ENCODE measurements at places on chromosomes 1 and 21. TPM values are rescaled to one million over a fixed set of nuclear protein-coding genes. Genes with fewer than 3 reads are reported as not detected.

DNA sequence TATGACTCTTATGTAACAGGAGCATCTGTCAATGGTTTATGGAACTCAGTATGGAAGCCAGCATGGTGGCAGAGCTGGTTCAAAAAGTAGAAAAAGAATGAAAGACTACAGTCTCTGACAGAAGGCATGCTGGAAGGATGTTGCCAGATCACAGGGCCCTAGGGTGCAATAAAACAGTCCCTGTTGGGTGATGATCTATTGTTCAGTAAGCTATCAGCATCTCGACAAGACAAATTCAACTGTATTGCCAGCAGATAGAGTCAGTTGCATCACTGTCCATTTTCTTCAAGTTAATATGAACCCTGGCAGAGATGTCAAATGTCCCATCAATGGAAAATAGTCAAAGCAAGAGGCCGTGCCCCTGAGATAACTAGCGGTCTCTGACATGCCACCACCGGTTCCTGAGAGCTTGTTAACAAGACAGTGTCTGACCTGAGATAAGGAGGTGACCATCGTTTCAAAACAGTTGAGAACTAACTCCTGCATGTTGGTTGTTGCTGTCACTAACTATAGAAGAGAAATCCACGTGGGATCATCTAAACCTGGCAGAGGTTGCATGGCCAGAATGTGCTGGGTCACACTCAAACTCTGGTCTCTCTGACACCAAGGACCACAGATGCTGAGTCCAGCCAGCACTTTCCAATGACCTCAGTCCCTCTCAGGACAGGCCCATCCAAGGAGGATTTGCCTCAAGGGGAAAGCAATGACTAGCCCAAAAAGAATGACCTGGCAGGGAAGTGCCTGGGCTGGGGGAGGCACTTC lies 125.9 kb downstream of the RIPK4 start:
- DNase-seq: no peak

- DNase-seq: no peak
Measured at GRCh38 chr1:232226197-232226712, 403.7 kb downstream of the SIPA1L2 start.

DNA sequence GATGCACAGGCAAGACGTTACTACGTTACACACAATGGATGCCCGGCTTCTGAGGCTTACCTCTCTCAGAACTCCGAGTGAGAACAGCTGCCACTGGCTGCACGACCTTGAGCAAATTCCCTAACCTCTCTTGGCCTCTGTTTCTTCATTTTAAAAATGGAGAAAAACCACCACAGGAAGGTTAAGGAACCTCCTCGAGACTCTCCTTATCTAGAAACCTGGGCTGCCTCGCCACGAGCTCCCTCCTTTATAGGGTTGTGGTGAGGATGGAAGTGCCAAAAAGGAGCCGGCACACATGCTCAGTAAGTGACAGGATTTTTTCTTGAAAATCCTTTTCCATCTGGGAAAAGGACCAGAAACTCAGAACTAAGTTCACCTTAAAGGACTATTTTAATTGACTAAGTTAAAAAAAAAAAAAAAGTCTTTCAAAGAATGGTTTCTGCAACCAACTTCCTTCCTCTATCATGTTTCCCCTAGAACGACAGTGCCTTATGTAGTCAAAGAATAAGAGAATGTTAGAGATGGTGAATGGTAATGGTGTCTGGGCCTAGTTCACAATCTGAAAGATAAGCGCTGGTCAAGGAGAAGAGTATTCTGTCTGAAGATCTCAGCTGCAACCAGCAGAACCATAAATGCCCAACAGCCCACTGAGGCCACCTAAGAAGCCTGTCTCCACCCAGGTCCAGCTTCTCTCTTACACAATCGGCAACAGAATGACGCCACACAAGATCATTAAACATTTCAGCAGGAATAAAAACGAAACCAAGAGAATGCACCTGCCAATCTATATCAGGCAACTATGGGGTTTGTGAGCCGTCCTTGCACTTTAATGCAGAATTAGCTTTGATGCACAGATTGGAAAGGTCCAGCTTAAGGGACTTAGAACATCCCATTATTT lies 64.9 kb downstream of the SLC45A1 start:
- DNase-seq: no peak

- DNase-seq: no peak
Measured at GRCh38 chr1:230760360-230760827, 13.2 kb downstream of the CAPN9 start.

DNA sequence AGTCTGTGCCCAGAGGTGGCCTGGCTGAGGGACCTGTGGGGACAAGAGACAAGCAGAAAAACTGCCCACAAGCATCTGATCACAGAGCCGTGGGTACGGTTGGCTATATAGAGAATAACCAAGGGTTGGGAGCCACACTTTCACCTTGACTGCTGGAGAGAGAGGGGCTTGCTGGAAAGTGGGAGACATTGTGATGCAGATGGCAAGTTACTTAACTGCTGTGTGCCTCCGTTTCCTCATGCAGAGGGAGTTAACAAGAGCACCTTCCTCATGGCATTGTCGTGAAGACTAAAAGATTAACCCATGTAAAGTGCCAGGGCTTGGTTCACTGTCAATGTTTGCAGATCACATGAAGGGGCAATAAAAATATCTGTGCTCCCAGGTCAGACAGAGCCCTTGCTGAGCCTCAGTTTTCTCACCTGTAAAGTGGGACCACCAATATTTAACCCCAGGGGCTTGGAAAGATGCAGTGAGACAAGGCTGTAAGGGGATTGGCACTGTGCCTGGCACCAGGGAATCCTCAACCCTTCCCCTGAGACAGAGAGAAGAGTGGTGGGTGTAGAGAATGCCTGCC lies 52.8 kb downstream of the SDC3 start:
- DNase-seq: no peak

The CD5L gene
- under 0.01 TPM for total RNA-seq

The TMIGD3 gene
- 1.2 TPM for total RNA-seq

DNA sequence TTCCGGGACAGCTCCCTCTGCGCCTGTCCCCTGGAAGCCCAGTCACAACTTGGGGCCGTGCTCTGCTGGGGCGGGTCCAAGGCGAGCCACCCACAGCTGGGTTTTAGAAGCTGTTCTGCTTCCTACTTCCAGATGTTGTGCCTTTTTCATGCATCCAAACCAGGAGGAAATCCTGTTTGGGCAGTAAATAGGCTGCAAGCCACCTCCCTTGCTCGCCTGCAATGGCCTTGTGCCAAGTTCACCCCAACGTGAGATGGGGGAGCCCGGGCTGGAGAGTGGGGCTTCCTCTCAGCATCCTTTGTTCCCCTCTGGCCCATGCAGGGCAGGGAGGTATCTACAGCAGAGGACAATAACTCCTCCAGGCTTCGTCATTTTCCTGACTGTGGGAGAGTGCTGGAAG lies 73.2 kb downstream of the DMRTB1 start:
- DNase-seq: no peak

The AKR7A3 gene
- 1.2 TPM for total RNA-seq

All from frontal cortex (tissue), 4 donors.